ENCODE measurements at places on chromosomes 6 and 20. TPM values are rescaled to one million over a fixed set of nuclear protein-coding genes. Genes with fewer than 3 reads are reported as not detected.

AHI1 gene
- 13.5 TPM for total RNA-seq

SRSF12 gene
- total RNA-seq, result not detected

B3GALT4 gene
- total RNA-seq, result 5.9 TPM

LGSN gene
- not detected for total RNA-seq

PPP1R3G gene
- 0.38 TPM for total RNA-seq

SCUBE3 gene
- total RNA-seq, result 1.7 TPM

MYLIP gene
- total RNA-seq, result 17.5 TPM

TREM1 gene
- not detected for total RNA-seq

CTAGE9 gene
- not detected for total RNA-seq

LST1 gene
- 0.48 TPM for total RNA-seq

PRSS35 gene
- not detected for total RNA-seq

AIF1 gene
- not detected for total RNA-seq

ZBTB12 gene
- 1.5 TPM for total RNA-seq

SIRPA gene
- 23.6 TPM for total RNA-seq

SOBP gene
- 3.9 TPM for total RNA-seq

LY6G6C gene
- not detected for total RNA-seq

VTA1 gene
- 68.2 TPM for total RNA-seq

DYNLT1 gene
- 78.6 TPM for total RNA-seq

CRYBG1 gene
- 34.6 TPM for total RNA-seq

HLA-DRB5 gene
- 0.33 TPM for total RNA-seq

CDH4 gene
- total RNA-seq, result 1.6 TPM

SPATA2 gene
- 3.5 TPM for total RNA-seq

PPP1R14C gene
- total RNA-seq, result not detected

MTFR2 gene
- 4.8 TPM for total RNA-seq

SASH1 gene
- 116 TPM for total RNA-seq

SLC17A2 gene
- total RNA-seq, result not detected

SPTLC3 gene
- total RNA-seq, result 0.96 TPM

PNLDC1 gene
- total RNA-seq, result not detected

IRF4 gene
- total RNA-seq, result 0.29 TPM

EMILIN3 gene
- total RNA-seq, result not detected

SUMO4 gene
- 2.4 TPM for total RNA-seq

SSTR4 gene
- total RNA-seq, result not detected

RAMACL gene
- 6.2 TPM for total RNA-seq

ZKSCAN8 gene
- 20.9 TPM for total RNA-seq

COL11A2 gene
- 0.33 TPM for total RNA-seq

RUNX2 gene
- under 0.01 TPM for total RNA-seq

NKX2-4 gene
- not detected for total RNA-seq

SPATA25 gene
- total RNA-seq, result 0.57 TPM

GLP1R gene
- not detected for total RNA-seq

ESR1 gene
- total RNA-seq, result under 0.01 TPM

LY86 gene
- total RNA-seq, result not detected

MUC22 gene
- total RNA-seq, result not detected

COL10A1 gene
- not detected for total RNA-seq

OR2H2 gene
- total RNA-seq, result not detected

MACROD2 gene
- 0.33 TPM for total RNA-seq

C20orf144 gene
- 0.10 TPM for total RNA-seq

TFAP2D gene
- total RNA-seq, result not detected

GABRR1 gene
- 0.10 TPM for total RNA-seq

RIPOR3 gene
- total RNA-seq, result not detected

SRMS gene
- total RNA-seq, result not detected

MLN gene
- total RNA-seq, result not detected

TMEM200A gene
- total RNA-seq, result 0.67 TPM

PROKR2 gene
- not detected for total RNA-seq

GTSF1L gene
- not detected for total RNA-seq
